ENCODE measurements at places on chromosomes 7 and 10. TPM values are rescaled to one million over a fixed set of nuclear protein-coding genes. Genes with fewer than 3 reads are reported as not detected.

GRCh38 chr7:140671966-140672365 is 779 bp upstream of the ADCK2 start:
- DNase-seq = no peak

- DNase-seq = no peak
These were observed 62.5 kb upstream of the PALS2 start for GRCh38 chr7:24510759-24511158.

- DNase-seq = peak; percentile 30
These were observed 52.3 kb upstream of the EN2 start for GRCh38 chr7:155405399-155406318.

GRCh38 chr7:37495574-37496184 is 47.0 kb upstream of the ELMO1 start:
- DNase-seq = no peak

DNA sequence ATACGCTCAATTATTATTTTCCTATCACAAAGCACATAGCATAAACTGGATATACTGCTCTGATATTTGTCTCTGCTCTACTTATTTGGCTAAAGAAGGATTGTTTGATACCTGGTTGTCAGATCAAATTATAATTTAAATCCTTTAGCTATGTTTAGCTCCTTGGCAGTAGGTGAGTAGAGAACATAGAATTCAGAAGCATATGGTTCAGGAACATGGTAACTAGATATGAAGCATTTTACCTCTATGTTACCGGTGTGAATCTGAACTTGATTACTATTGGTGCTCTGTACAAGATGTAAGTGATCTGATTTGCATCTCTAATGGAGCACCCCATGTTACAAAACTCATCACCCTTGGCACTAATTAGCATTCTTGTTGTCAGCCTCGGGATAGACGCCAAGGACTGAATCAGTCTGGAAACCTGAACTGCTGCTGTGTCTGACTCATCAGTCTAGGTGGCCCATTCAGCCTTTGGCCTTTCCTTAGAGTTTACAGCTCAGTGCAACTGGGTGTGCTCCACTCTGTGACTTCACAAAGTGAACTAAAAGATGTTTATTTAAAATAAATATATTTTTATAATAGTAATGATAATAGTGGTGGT is 12.3 kb upstream of the MYPN start:
- no peak for DNase-seq

- DNase-seq = no peak
These were observed 83.7 kb downstream of the EPC1 start for GRCh38 chr10:32263300-32263699.

- DNase-seq = no peak
These were observed 444.0 kb upstream of the MGMT start for GRCh38 chr10:129023082-129023481.

- DNase-seq = peak; percentile 78
These were observed 137.9 kb upstream of the MKI67 start for GRCh38 chr10:128263891-128264688.

DNA sequence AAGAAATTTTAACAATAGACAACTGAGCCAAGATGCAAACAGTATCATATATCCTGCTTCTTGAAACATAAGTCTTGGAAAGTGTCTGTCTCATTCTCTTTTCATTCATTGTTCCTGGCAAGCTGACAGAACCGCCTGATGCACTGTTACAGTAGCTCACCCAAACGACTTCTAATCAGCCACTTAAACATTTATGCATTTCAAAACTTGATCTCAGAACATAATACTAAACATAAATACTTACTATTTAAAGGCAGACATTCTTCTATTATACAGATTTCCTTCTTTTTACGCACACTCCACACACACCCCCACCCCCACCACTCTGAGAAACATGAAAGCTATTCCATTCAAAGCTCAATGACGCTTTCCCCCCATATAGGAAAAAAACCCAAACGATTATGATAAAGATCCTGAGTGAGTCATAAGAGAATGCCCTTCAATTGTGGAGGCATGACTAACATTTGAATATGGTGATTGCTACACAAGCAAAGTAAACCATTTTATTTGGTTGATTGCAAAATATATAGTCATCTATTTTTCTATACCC is 30.5 kb downstream of the SHTN1 start:
- DNase-seq = no peak

- no peak for DNase-seq
These were observed 35.9 kb upstream of the FEZF1 start for GRCh38 chr7:122340427-122340826.

GRCh38 chr10:114239117-114239993 is at the start of gene VWA2:
Gene VWA2 (plus strand): TSS chr10:114239254. CDS start chr10:114248714, 9,460 bp downstream.
- peak; percentile 47 for DNase-seq

DNA sequence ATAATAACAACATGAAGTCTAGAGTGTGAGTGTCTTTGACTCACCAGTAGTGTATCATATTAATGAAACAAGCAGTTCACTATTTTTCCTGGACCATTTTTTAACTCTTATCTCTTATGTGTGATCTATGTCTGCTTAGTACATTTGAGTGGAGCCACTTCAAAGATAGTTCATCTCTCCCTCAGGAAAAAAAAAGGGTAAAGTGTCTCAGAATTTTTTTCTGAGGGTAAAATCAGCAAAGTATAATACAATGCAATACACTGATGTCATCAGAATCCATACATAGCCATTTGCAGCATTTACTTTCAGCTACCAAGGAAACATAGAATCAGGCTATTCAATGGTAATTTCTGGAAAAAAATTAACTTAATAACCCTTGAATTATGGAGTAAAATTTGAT is 706.7 kb downstream of the DNAJB9 start:
- DNase-seq = no peak

GRCh38 chr7:1225441-1226185 is 7.1 kb upstream of the UNCX start:
- peak; percentile 15 for DNase-seq

DNA sequence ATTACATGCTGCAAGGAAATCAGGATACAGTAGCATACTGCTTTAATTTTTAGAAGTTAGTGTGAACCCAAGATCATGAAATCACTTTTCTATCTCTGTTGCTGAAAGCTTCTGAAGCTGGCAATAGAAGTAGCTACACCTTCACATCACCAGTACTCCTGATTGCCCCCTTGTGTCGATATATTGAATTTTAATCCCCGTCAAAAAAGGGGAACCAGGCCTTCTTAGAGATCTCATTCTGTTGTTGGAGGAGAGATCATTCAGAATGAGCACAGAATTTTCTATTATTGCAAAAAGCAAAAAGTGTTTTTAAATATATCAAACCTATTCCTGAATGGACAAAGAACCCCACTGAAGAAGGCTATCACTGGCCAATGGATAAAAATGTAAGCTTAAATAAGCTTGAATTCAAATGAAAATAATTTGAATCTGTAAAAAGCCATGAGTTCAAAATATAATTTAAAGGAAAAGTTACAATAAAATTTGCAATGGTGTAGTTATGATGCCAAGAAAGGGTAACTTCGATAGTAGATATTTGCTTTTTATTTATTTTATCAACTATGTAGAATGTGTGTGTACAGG is 39.7 kb upstream of the TEX47 start:
- no peak for DNase-seq

GRCh38 chr7:10225275-10225674 is 748.4 kb upstream of the PHF14 start:
- no peak for DNase-seq

DNA sequence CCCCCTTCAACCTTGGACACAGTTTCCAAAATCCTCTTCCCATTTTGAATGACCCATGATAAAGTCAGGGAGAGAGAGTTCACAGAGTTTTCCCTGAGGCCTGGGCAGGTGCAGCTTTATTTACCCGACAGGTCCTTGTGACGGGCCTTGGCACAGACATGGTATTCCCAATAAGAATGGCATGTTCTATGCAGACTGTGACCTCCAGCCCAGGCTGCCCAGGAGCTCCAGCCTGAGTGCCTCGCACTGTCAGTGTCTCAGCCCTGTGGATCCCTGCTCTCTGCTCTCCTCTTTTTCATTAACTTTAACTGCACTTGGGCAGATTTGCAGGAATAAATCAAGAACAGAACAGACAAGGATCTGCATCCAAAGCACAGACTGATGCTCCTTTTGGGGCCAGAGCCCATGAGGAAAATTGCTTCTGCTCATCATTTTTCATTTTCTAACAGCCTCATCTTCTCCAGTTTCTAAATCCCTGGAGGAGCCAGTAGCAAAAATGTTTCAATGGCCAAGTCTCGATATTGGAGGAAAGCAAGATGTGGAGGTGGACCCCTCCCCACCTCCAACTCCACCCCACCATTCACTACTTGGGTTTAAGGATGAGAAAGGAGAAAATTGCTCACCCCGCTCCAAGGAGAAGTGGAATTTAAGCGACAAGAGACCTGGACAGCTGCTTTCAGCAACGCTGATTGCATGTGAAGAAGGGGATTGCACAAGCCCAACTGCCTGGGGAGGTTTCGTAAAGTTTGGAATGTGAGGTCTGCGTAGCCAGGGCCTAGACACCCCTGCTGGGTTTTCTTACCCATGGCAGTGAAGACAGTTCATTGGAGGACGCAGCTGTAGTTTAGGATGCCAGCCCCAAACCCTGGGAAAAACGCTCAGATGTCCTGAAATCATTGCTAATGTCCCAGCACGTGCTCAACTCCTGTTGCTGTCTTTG is 225.9 kb downstream of the WDR11 start:
- no peak for DNase-seq

DNA sequence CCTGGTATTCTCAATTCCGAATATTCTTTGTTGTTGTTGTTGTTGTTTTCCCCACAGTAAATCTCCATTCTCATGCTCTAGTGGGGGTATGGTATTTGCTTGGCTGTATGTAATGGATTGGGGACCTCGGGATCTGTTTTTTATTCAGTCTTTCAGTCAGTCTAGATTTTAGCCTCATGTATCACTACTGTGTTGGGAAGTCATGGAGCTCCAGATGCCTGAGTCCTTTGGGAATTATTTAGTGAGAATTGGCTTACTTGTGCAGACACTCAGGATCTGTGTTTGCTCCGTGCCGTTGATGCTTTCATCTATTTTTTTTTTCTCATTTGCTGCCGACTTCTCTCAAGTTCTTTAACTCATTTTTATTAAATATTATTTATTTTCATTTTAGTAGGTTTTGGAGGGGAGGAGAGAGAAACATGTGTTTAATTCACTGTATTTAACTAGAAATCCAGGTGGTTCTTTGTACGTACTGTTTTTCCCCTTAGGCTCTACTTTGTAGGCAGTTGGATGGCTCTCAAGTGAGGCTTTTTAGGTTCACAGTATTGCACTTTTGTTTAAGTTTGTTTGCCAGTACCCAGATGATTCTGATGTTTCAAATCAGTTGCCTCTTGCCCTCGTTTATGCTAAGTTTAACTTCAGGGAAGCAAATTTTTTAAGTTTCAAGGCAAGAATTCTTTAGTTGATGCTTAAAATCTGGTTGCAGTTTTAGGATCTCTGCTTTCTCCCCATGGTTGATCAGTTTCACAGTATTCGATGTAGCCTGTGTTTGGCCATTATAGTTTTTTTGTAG is 36.9 kb downstream of the ZNRF2 start:
- no peak for DNase-seq

DNA sequence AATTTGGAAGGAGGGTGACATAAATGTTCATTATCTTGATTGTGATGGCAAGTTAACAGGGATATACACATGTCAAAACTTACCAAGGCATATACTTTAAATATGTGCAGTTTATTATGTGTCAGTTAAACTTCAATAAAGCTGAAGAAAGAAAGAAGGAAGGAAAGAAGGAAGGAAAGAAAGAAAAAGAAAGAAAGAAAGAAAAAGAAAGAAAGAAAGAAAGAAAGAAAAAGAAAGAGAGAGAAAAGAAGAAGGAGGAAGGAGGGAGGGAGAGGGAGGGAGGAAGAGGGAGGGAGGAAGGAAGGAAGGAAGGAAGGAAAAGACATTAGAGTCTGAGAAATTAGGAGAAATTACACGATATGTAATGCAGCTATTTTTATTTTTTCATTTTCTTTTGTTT is 15.9 kb upstream of the GSTK1 start:
- no peak for DNase-seq

DNA sequence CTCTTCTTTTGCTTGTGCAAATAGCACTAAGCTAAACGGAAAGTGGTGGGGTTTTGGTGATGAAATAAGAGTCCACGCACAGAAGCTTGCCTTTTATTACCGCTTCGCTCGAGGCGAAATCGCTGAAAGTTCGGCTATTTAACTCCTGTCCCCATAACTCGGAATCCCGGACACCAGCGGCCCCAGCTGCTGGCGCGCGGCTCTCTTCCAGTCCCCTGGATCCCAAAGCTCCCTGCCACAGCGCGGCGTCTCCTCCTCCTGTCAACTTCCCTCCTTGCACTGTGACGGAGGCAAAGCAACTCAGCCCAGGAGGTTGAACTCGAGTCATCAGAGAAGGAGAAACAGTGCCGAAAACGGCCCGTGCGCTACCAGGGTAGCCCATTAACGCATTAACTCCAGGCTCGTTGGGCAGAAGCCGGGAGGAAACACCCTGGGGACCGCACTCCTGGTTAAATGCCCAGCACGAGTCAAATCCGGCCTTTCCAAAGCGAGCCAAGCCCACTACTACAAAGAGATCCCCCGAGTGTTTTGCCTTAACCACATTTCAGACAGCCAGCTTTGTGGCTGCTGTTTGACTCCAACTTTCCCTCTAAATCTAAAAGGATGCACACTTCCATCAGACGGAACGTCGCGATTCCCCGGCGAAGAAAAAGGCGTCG is 1.3 kb downstream of the SEMA3D start:
- peak; percentile 85 for DNase-seq

GRCh38 chr7:93544691-93545090 is 29.8 kb downstream of the CALCR start:
- no peak for DNase-seq

- DNase-seq = no peak
These were observed 858.7 kb downstream of the TYW1 start for GRCh38 chr7:67855322-67855721.

DNA sequence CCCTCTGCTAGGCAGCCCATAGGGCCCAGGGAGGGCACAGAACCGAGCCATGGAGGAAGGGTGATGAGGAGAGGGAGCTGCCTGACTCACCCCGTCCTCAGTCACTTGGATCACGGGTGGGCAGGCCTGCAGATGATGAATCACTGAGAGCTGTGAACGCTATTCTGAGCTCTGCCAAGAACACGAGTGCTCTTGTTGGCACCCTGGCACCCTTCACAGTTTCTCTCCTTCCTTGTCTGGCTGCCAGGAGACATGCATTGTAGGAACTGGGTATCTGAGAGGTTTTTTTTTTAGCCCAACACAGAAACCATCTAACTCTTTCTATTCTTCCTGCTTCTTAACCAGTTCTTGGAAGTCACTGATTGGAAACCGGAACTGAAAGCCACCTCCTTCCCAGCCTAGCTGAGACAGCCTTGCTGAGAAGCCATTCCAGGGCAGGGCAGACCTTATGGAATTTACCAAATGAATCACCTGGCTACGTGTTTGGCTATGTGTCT is 82.1 kb downstream of the SLC37A3 start:
- DNase-seq = peak; percentile 93

GRCh38 chr7:78020874-78021249 is 222.3 kb downstream of the PHTF2 start:
- DNase-seq = no peak

The VIPR2 gene
- 0.33 TPM for total RNA-seq

The LRGUK gene
- 3.4 TPM for total RNA-seq

The ASB10 gene
- not detected for total RNA-seq

The EPHA1 gene
- total RNA-seq = 15.7 TPM

The MINPP1 gene
- total RNA-seq = 22.1 TPM

The PHYHIPL gene
- total RNA-seq = 0.13 TPM

The NKX2-3 gene
- total RNA-seq = not detected

The SCIN gene
- 5.7 TPM for total RNA-seq
